ENCODE measurements at places on chromosomes 7 and 10.

DNA sequence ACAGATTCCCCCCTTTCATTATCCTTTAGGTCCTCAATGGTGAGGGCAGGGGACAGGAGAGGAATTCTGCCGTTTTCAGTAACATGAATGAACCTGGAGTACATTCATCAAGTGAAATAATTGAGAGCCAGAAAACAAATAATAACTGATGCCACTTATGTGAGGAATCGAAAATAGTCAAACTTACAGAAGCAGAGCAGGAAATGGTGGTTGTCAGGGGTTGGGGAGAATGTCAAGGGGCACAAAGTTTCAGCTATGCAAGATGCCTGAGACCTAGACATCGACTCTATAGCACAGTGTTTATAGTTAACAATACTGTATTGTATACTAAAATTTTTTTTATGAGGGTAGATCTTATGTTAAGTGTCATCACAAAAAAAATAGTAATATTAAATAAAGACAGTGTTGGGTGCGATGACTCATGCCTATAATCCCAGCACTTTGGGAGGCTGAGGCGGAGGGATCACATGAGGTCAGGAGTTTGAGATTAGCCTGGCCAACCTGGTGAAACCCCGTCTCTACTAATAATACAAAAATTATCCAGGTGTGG lies 1219.8 kb downstream of the GATA3 start:
- DNase-seq: no peak

GRCh38 chr7:74282748-74283459 lies 6.3 kb upstream of the CLIP2 start:
- no peak for DNase-seq

DNA sequence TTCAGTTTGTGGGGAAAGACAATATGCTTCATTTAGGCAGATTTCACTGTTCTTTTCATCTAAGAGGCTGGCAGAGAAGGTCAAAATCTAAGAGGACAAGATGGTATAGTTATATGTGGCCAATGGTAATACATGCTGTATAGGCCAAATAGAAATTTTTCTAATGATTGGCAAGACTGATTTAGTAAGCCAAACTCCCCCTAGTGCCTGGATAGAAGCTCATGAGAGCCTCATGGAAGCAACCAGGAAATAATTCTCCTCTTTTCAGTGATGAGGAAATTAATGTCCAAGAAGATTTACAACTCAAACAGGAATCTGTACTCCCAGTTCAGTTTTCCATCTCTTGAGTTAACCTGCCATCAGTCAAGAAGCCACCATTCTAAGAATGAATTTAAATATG lies 253.6 kb upstream of the PHF14 start:
- no peak for DNase-seq

- DNase-seq: no peak
Observed at GRCh38 chr7:55420530-55420929, 55.4 kb downstream of the LANCL2 start.

GRCh38 chr10:30228417-30229036 lies 120.6 kb downstream of the MTPAP start:
- no peak for DNase-seq
